ENCODE measurements at places on chromosomes 3 and 15.

DNA sequence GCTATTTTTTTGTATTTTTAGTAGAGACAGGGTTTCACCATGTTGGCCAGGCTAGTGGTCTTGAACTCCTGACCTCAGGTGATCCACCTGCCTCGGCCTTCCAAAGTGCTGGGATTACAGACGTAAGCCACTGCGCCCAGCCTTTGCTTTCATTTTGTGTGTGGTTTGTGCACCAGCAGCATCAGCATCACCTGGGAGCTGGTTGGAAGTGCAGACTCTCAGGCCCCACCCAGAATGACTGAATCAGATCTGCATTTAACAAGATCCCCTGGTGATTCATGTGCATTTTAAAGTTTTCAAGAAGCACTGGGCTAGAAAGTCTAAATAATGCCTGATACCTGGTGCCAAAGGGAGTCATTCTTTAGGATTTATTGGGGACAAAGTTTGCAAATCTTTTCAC lies 73.4 kb upstream of the BNIP2 start:
- no peak for DNase-seq

DNA sequence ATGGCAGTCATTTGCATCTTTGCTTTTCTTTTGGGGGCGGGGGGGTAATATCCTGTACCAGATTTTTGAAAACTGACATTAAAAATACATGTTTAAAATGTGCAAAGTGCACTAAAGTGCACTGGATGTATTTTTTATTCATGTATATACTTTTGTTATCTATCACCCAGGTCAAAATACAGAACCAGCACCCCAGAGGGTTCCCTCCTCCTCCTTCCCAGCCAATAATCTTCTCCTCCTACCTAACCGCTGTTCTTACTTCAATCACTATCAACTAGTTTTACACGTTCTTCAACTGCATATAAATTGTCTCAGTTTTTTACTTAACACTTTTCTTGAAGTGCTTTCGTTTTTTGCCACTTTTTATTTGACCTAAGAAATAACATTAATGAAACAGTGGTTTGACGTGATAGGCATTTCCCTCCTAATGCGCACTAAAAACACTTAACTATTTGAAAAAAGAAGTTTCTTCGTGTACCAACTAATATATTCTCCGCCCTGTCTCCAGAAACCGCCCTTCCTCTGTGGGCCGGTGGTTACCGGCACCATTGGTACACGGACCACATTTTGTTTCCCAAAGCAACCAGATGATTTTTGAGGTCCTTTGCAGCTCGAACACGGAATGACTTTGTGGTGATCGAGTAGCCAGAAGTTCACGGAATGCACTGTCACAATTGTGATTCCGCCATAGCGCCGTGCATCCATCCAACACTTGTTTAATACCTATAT lies 836 bp upstream of the AKAP13 start:
- no peak for DNase-seq

- no peak for DNase-seq
These were observed 11.2 kb upstream of the MED12L start for GRCh38 chr3:151074256-151074655.

DNA sequence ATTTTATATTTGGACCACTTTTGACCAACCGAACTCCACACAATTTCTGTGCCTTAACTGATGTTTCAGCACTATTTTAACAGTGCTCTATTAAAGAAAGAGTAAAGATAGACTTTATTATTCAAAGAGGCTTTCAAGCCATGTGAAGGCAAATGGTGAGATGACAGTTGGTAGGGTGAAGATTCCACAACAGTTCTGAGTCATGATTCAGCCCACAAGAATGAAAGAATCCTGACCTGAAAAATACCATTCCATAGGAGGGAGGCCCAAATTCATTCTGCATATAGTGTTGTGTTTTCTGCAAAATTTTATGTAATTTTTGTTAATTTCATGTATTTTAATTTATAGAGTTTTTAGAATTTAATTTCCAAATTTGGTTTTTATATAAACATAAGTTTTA lies 135.6 kb upstream of the STAC start:
- DNase-seq: no peak

DNA sequence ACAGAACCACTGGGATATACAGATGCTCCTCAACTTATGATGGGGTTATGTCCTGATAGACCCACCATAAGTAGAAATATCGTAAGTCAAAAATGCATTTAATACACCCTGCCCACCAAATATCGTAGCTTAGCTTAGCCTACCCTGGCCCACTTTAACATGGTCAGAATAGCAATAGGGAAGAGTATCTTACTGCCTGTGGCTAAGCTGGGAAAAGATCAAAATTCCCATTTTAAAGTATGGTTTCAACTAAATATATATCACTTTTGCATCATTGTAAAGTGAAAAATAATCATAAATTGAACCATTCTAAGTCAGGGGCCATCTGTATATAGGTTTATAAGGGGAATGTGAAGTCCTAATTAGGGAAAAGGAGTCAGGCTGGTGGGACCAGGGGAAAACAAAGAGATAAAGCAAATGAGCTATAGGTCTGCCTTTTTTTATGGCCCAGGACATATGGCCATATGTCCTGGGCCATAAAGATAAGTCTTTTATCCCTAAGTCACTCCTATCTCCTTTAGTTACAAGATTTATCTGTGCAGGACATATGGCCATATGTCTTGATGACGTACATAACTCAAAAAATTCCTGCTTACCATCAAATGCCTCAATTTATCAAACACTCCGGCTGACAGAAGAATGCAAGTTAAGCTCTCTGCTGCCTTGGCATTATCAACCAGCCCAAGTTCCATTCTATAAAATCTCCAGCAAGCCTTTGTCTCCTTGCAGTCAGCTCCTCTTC lies 11.2 kb downstream of the RTP3 start:
- DNase-seq: no peak

- no peak for DNase-seq
These were observed 44.5 kb downstream of the RIOX2 start for GRCh38 chr3:97927704-97928103.

DNA sequence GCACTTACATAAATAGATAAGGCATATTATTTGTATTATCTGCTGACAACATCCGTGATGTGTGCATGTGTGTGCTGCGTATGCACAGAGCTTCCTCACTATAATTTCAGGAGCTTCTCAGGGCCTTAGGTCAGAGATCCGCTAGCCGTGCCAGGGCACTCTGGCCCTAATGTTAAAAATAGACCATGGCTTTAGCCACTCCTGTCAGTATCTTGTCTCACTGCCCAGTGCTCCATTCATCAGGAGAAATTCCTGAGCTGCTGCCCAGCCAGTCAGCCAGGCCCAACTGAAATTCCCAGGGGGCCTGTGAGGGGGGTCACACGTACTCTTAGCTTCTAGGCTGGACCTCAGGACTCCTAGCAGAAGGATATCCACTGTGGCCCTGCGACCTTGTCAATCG lies 70.0 kb upstream of the ABHD2 start:
- DNase-seq: no peak

Measured in NCI-H187 treated with DMSO at 0.1 percent for 48 hours (cell line).